ENCODE measurements at places on chromosomes 11 and 22. TPM values are rescaled to one million over a fixed set of nuclear protein-coding genes. Genes with fewer than 3 reads are reported as not detected.

- no peak for DNase-seq
These were observed 10.9 kb downstream of the CHADL start for GRCh38 chr22:41229730-41230400.

DNA sequence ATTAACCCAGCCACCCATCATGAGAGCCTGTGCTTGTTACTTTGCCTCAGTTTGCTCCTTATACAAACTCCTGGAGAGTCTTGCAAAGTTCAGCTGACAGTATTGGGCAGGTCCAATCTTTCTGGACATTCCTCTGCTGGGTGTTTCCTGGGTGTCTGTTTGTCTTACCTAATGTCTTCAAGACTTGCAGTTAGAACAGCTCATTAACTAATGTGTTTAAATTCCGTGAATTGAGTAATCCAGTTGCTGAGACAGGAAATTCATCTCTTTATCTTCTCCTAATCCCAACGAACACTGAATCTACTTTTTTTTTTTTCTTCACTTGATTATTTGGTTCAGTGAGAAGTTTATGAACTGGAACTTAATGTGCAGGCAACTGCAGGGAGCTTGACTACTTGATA is 20.6 kb downstream of the BCO2 start:
- no peak for DNase-seq

OR52E8 gene
- total RNA-seq, result not detected

DNA sequence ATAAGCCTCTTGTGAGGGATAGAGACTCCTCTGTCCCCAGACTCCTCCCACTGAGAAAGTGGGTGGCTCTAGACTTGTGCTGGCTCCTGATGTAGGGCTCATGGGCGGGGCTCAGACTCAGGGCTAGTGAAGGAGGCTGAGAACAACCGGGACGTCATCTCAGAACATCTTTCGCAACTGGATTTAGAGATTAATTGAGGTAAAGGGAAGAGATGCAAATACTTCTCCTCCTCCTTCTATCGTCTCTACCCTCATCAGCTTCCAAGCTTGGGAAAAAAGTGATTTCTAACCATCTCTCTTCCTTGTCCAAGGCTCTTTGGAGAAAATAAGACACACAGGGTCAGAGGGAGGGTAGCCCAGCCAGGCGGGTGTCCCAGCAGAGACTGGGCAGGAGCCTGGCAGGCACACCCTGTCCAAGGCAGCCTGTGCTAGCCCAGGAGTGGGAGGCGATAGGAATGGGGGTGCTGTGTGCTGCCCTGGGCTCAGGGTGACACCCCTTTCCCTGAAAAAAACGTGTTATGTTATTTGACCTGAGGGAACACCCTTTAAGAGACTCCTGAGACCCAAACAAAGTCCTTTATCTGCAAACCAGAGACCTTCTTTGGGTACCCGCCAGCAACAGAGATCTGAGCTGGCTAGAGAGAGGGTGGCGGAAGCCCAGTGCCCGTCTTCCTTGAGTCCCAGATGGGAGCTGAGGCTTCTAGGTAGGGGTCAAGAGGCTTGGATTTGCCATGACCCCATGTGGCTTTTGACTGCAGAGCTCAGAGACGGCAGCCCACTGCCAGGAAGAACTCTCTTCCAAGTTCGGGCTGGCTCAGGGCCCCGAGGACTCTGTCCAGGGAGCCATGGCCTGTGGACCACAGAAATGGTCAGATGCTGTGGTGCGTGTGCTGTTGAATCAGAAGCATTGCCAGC is 160.9 kb downstream of the ADAMTS15 start:
- DNase-seq, result no peak

CHRM4 gene
- total RNA-seq, result 0.28 TPM

All from lung (tissue), 17 donors.